ENCODE measurements at places on chromosomes 6 and 20.

- DNase-seq = no peak
Measured at GRCh38 chr6:40604082-40604481, 16.9 kb upstream of the LRFN2 start.

- no peak for DNase-seq
Measured at GRCh38 chr20:14142964-14143627, 147.8 kb downstream of the MACROD2 start.

GRCh38 chr20:58511861-58512260 lies 3.3 kb downstream of the APCDD1L start:
- DNase-seq = no peak

DNA sequence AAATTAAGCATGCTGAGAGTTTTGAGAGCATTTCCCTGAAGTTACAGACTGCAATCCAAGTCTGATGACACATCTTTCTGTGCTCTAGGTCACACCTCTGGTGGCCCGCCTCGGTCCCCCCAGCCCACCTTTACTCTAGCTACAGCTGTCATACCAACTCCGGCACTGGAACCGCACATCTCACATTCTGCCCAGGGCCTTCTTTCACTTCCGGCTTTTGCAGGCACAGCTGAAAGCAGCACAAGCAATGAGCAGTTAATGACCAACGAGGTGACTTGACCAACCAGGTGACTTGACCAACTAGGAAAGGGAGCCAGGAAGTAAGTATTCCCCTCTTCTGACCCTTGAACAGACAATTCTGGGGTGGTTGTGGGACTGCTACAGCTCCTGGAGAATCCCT lies 88.6 kb upstream of the MOCS1 start:
- DNase-seq = no peak

DNA sequence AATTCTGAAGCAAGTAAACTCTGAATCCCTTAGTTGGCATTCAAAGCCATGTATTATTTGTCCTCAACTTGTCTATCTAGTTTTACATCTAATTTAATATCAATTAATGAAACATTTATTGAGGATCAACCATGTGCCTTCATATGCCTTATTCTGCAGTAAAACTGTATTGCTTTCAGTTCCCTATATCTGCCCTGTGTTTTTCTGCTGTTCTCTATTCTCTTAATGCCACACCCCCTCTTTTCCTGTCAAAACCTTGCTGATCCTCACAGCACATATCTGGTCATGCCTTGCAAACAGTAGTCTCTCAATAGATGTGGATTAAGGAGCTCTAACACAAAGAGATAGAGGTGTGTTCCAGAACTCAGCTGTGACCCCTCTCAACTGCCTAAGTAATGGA lies 2.0 kb downstream of the FIG4 start:
- DNase-seq = no peak

GRCh38 chr20:52972190-52972937 lies at the start of gene TSHZ2:
Gene TSHZ2, plus strand, starts transcription at chr20:52972358. Its CDS starts 936 bp downstream, at chr20:52973294.
- DNase-seq = no peak

DNA sequence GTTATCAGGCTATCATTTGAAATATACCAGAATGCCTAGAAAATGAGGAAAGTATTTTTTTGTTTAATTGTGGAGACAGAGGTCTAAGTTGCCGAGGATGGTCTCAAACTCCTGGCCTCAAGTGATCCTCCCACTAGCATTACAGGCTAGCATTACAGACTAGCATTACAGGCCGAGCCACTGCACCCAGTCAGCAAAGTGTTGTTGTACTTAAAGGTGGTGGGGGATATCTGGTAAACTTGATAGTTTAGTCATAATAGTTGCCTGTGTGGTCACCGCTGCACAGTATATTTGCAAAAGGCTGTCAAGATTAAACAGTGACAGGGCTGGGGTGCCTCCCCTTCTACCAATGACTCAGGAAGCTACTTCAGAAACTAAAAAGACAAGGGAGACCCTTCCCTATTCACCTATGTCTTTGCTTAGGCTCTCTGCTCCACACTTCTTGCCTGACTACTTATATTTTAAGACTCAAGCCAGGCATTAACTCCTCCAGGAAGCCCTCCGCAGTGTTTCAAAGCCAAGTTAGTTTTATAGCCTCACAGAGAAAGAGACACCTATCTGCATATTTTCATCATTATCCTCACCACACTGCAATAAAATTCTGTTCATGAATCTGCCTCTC lies 3.1 kb upstream of the AKIRIN2 start:
- DNase-seq = no peak

GRCh38 chr20:52290569-52290968 lies 99.0 kb upstream of the ZFP64 start:
- no peak for DNase-seq

- no peak for DNase-seq
Measured at GRCh38 chr6:965343-965742, 272.4 kb upstream of the EXOC2 start.

DNA sequence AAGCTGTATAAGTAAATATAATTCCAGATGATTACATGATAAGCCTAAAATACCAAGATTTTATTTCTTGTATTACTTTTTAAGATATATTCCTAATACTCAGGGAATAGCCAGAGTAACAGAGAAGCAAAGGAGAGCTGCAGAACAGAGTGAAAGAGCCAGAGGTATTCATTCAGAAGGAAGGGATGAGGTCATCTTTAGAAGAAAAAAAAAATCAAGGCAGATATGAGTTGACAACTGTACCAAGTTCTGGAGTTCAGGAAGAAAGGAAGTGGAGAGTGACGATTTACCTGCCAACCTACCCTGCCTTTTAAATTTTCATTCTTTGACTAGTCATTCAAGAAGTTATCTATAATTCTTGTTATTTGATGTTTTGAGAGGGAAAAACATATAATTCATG lies 28.8 kb upstream of the NHSL1 start:
- DNase-seq = no peak

GRCh38 chr20:63309261-63310071 lies 16.5 kb downstream of the COL20A1 start:
- DNase-seq = no peak

DNA sequence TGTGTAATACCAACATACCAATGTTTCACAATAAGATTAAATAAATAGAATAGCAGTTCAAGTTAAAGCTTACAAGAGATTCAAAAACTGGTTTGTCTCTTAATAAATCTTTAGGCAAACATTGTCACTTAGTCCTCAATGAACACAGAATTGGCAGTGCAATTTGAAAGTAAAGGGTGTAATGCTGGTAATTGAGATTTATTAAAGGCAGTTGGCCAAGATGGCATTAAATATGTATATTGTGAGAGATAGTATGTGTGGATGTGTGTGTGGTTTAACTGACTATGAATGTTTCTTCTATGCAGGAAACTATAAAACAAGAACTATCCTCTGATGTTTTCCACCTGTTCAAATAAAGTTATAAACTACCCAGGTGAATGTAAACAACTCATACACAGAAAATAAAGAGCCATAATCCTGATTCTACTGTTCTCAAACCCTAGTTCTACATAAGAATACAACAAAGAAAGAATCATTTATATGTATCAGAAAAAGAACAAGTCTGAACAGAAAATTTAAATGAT lies 267.9 kb upstream of the PTCHD4 start:
- DNase-seq = no peak

DNA sequence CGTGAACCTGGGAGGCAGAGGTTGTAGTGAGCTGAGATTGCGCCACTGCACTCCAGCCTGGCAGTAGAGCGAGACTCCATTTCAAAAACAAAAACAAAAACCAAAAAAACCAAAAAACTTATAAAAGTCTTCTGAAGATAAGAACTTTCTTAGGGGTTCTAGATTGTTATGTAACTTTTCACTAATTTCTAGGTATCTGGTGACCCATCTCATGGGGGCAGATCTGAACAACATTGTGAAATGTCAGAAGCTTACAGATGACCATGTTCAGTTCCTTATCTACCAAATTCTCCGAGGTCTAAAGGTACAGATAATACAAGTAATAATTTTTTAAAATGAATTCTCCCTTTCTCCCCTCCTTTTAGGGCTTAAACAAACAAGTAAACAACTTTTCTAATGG lies 45.1 kb downstream of the MAPK14 start:
- DNase-seq = no peak

- no peak for DNase-seq
Measured at GRCh38 chr20:12077875-12078274, 160.2 kb downstream of the BTBD3 start.

GRCh38 chr20:61422636-61423425 lies 170.8 kb downstream of the CDH4 start:
- DNase-seq = no peak

DNA sequence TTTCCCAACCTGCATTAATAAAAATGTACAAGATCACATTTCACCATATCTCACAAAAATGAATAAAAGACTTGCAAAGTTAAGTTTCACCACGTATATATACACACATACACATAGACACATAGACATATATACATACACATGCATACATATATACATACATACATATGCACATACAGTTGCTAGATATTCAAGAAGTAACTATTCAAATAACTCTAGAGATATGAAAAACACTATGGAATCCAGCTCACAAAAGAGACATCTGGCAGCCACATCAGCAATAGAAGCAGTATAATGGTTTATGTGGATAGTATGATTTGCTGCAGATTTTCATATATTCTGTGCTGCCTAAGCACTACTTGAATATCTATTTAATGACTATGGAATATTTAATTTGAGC lies 28.1 kb downstream of the PAK5 start:
- no peak for DNase-seq

DNA sequence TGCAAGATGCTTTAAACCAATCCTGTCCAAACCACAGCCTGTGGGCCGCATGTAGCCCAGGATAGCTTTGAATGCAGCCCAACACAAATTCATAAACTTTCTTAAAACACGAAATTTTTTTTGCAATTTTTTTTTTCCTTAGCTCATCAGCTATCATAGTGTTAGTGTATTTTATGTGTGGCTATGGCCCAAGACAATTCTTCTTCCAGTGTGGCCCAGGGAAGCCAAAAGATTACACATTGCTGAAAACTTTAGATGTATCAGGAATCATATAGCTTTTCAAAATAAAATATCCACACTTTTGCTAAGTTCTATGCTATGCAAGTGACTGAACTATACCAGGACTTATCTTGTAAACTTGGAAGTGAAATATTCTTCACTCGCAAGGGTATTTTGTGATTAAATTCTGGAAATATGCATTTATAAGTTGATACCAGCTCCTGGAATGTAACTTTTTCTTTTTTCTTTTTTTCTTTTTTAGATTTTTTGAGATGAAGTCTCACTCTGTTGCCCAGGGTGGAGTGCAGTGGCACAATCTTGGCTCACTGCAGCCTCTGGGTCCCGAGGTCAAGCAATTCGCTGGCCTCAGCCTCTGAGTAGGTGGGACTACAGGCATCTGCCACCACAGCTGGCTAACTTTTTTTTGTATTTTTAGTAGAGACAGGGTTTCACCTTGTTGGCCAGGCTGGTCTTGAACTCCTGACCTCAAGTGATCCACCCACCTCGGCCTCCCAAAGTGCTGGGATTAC lies 49.8 kb downstream of the MTHFD1L start:
- no peak for DNase-seq

DNA sequence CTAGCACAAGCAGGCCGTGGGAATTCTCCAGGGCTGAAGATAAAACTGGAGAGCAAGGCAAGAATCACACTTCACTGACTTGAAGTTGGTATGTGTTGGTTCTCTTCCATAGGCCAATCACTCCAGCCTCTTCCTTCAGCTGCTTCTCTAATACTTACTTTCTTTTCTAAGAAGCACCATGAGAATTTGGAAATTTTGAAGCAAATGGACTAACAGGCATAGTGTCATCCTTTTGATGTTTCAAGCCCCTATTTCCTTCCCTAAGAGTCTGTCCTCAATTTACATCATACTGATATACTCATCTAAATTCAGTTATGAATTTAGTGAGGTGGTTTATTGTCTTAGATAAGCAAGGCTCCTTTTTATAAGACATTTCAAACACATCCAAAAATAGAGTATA lies 24.0 kb downstream of the SLC26A8 start:
- no peak for DNase-seq

DNA sequence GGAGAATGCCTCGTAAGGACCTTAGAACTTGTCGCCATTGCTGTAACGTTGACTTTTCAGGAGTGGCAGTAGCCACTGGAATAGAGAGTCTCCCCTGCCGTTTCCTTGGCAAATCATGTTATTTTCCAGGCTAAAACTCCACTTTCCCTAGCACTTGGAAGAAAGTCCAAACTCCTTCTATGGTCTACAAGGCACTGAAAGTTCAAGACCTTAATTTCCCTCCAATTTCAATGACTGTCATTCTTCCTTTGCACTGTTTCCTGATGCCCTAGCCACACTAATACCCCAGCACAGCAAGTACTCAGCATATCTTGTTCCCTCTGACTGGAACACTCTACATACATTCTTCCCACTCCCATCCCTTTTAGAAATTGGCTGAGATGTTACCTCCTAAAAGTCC lies 1.8 kb upstream of the TBPL1 start:
- DNase-seq = no peak

DNA sequence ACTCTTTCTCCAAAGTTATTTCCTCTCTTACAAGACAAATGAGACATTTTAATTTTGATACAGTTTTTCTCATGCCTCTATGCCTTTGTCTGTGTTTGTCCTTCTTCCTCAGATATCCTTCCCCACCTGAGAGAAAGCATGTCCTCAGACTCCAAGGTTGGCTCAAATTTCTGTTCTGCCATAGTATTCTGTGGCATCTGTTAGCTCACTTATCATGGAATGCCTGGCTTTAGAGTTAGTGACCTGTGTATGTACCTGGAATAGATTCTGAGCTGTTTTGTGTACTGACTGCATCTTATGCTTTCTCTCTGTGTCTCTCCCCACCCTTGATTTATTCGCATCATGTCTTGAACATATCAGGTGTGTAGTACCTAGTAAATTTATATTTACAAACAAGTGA lies 90.0 kb downstream of the CENPW start:
- DNase-seq = no peak

DNA sequence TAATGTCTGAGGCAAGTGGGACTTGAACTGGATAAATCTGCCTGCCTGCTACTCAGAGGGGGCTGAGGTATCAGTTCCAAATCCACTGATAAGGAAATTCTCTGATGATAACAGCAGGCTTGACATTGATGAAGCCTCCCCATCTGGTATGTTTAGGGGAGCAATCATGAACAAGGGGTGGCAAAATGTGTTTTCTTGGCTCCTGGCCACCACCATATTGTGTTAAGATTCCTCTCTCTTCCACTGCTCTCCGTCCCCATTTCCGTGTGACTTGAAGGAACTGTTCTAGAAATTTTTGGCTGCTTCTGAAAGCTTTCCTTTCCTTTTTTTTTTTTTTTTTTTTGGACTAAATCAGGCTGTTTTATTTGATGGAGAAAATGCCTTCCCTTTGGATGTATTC lies 335.3 kb upstream of the NRSN1 start:
- DNase-seq = peak; percentile 45

- DNase-seq = peak; percentile 9
Measured at GRCh38 chr6:127190552-127190951, 72.1 kb downstream of the RSPO3 start.

Data from NCI-H2171 (cell line).